ENCODE measurements at places on chromosomes 2 and 18.

GRCh38 chr2:1802046-1802445, 57.7 kb upstream of the PXDN start:
- DNase-seq, result no peak

DNA sequence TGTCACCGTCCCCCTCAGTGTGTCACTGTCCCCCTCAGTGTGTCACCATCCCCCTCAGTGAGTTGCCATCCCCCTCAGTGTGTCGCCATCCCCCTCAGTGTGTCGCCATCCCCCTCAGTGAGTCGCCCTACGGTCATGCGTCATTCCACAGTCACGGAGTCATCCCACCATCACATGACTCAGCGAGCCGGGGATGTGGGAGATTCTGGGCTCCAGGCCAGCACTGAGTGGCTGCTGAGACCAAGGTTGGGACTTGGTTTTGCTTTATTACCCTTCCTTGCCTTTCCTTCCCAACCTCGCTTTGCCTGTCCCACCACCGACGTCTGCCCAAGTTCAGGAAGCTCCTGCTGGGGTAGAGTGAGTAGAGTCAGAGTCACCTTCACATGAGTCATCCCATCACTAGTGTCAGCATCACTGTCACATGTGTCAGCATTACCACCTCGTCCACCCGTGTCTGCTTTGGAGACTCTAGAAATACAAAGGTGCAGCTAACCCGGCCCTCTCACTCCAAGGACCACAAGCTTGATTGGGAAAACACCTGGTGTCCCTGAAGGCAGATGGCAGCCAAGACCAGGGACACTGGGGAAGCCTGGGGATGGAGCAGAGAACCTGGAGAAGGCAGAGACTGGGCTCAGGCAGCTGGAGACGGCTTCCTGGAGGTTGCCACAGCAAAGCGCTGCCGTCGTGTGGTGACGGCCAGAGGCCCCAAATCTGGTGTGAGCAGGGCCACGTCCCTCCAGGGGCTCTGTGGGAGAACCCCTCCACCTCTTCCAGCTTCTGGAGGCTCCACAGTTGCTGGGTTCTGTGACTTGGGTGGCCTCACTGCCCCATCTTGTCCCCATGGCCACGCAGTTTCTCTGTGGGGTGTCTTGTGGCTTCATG, 485.2 kb upstream of the SALL3 start:
- no peak for DNase-seq

DNA sequence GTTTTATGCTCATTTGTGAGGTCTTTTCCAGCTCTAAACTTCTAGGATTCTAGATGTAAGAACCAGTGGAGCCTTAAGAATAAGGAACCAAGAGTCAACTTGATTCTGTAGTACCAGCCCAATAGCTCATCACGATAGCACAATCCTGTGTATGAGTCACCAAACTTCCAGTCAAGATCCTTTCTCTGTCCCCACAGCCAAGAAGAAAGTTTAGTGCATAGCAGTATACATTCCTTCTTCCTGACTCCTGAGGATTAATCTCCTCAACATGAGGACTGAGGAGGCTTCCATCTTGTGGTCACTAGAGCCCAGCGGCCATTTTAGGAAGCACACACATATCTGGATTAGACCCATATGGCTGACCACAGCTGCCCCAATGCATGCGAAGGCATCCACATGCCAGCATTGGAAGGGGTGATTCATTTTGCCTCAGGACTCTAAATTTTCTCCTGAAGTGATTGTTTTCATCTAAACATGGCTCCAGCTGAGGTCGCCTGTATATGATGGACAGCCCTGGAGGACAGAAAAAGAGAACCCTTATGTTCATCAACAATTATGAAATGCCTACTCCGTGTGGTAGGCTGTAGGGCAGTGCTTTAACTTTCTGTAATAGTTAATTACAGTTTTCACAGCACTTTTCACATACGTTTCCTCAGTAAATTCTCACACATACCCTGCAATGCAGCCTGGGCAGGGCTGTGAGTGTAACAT, 53.5 kb downstream of the RASGRP3 start:
- peak; percentile 39 for DNase-seq

GRCh38 chr2:234795272-234795920, 156.4 kb upstream of the SH3BP4 start:
- no peak for DNase-seq

- DNase-seq, result peak; percentile 78
Observed at GRCh38 chr2:28972778-28973335, 8.2 kb upstream of the TOGARAM2 start.

GRCh38 chr18:37334631-37335408, 230.8 kb downstream of the CELF4 start:
- no peak for DNase-seq

Data from suppressor macrophage treated with lipopolysaccharide for 1 hour (primary cell).